ENCODE measurements at places on chromosomes 4 and X.

DNA sequence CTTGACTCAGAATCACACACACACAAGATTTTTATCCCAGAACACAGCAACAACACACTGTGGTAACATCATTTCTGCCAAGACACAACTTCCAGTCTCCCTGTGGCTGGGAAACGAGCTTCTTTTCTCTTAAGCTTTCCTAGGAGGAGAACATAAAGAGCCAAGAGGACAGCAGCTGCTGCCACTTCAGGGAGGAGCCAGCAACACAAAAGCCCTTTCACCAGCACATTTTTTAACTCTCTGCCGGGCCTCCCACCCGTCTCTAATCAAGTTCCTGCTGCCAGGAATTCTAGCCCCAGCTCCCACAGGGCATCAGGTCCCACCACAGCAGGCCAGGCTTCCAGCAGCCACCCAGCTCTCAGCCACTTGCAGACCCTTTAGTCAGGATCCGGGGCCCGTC, 22.4 kb downstream of the FAT1 start:
- no peak for DNase-seq

DNA sequence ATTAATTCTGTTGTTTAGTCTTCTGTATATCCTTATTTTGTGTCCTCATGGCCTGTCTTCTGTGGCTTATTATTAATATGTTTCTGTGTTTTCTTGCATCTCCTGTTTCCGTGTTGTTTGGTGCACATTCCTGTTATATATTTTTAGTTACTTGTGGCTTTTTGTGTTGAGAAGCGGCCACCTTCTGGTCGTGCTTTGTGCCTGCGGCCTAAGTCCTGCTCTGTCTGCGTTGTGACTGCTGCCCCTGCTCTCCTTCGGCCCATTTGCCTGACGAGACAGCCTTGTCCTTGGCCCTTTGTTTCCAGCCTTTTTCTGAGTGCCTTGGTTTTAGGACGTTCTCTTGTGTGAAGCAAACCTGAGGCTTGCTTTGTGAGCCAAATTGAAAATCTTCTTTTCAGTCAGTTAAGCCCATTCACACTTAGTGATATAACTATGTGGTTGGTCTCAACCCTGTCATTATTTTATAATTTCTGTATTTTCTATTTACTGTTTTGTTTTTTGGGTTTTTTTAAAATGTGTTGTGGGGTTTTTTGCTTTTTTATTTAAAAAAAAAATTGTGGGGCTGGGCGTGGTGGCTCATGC, 43.8 kb downstream of the TNIP2 start:
- no peak for DNase-seq

GRCh38 chr4:72951628-72952027, 117.9 kb downstream of the COX18 start:
- no peak for DNase-seq

GRCh38 chrX:6325437-6325836, 96.8 kb upstream of the NLGN4X start:
- DNase-seq = no peak

DNA sequence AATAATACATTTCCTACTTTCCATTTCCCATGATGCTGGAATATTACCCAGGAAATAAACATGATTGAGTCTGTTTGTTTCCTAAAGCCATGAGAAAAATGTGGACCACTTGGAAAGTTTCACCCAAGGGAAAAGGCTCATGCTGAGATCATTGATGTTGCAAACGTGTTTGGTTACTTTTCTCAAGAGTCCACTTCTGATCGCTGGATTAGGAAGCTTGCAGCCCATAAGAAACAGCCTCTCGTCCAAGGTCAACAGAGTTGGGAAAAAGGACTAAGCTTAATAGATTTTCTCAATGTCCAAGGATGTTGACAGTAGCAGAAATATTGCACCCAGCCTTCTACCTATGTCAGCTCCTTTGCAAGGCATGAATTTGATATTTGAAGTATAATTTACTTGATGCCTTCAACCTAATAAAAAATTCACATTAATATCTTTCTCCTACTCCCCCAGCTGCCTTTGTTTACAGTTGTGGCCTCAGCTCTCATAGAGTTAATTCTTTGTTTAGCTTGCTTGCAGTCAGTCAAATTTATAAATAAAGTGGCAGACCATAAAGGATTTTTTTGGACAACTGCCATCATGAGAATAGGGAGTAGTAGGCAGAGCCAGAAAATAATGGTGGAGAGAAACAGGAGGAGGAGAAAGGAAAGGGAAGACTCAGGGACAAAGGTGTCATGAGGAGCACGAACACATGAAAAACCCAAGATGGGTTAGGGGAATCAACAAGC, 65.6 kb upstream of the BLTP1 start:
- DNase-seq = no peak

GRCh38 chr4:148778980-148779675, 336.9 kb upstream of the NR3C2 start:
- no peak for DNase-seq

GRCh38 chr4:116343809-116344208, 741.6 kb downstream of the TRAM1L1 start:
- no peak for DNase-seq

GRCh38 chr4:162347156-162347841, 183.5 kb upstream of the FSTL5 start:
- DNase-seq = no peak

GRCh38 chr4:107348188-107349050, 312.3 kb upstream of the DKK2 start:
- DNase-seq = no peak

DNA sequence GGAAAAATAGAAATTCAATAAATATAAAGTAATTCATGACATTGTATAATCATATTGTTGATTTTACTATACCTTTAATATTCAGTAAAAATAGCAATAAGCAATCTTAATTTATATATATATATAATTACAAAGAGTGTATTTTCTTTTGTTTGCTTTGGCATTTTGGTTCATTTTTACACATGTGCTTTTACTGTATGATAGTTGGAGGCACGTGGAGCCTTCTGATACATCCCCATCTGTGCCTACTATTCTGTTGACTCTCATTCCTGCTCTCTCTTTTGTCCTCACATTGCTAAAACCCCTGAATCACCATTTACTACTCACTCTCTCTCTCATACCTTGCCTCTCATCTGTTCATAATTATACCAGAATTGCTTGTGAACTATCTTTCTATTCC, 106.4 kb upstream of the NDST4 start:
- no peak for DNase-seq

- DNase-seq = no peak
Observed at GRCh38 chr4:2295900-2296442, 34.1 kb upstream of the MXD4 start.

DNA sequence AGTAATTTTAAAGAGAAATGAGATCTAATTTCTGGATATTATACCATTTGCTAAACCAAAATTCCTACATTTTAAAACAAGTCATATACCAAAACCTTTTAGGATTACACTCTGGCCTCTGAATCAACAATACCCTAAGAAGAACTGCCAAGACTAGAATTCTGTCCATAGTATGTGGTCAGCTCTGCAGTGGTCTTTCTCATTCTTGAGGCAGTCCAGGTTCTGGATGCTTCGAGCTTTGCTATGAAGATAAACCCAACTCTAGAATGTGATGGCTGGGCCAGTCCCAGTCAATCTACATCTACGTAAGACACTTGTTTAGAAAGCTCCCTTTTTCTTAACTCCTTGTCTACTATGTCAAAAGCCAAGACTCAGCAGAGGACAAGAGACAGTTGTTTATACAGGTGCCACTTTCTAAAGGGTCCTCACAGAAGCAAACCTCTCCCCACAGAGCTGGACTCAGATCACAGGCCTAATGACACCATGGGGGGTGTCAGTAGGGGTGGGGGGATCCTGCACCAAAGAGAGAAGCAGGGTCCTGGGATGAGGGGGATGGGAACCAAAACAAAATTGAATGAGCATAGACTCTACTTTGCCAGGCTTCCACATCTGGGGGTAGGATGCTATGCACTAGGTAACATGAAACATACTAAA, 63.2 kb downstream of the SH3RF1 start:
- DNase-seq = no peak

DNA sequence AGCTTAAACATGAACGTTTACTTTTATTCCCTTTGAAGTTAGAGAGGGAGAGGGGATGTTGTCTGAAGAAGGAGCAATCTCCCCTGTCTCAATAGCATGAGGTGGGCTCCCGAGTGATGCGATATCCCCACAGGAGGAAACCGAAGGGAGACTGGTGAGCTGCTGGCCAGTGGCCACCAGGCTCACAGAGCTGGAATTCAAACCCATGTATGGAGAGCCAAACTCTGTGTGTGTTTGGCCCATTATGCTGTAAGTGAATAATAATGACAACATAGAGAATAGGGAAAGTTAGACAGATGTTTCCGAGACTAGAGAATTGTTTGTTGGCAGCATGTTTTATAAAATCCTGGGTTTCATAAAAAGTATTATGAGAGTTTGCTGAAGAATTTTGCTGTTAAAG, 66.1 kb upstream of the CLNK start:
- DNase-seq = no peak

DNA sequence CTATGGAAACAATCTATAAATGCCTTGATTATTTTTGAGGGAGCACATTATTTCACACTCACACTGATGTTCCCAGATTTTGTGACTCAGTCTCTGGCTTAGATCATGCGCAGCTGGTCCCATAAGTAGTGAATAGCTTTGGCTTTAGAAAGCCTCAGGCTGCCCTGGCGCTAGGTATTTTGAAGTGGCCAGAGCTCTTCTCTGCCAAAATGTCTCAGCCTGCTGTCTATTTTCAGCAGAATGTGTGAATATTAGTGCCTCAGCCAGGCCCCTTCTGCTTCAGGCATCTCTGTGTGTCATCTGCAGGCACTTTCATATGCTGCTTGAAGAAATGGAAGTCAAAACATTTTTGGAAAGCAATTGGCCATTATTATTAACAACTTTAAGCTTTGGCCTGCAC, 931.0 kb upstream of the INTU start:
- DNase-seq = no peak

DNA sequence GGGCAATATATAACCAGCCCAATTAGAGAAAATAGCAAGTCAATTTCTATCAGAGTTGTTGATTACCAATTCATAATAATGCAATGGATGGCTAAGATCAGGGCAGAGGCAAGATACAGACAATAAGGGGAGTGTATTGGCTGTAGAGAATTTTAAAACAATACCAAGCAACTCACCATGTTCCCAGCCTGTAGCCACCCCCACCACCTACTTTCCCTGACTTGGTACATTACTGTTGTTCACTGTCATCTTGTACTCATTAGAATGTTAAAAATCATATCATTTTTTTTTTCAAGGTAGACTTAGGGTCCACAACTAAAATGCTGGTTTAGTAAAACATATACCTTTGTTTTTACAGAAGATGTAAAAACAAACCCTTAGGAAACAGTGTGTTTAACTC, 27.7 kb downstream of the HNRNPD start:
- no peak for DNase-seq

DNA sequence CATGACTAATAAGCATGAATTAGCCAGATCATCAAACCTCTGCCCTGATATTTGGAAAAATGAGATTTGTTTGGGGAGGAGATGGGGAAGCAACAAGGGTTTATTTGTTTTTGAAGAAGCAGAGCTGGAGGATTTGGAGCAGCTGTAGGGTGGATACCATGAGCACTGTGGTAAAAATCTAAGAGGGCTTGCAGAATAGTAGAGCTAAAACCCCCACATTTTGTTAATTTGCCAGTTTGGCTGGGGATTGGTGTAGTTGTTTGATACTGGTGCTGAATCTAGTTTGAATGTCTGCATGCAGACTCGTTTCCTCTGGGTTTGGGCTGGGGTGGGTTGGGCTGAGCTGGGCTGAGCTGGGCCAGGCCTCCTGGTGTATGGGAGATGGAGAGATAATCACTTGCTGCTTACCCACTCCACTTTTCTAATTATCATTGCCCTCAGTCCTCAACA, 43.7 kb downstream of the SMAD1 start:
- no peak for DNase-seq

- DNase-seq = peak; percentile 23
Observed at GRCh38 chrX:17535229-17535628, 160.2 kb downstream of the NHS start.

DNA sequence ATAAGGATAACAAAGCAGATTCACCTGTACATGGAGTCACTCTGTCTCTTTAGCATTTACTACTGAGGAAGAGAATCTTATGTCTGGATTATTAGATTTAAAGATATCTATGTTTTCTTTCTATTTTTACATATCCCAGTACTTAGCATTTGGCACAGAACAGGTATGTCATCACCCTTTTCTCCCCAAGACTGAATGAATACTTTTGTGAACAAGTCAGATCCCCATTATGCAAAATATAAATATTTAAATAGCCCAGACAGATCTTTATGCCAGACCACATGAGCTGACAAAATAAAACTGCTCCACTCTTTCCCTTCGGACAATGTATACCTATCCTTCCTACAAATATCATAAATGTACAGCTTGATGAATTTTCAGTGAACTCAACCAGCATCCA, 94.5 kb downstream of the CASK start:
- no peak for DNase-seq

- DNase-seq = no peak
Observed at GRCh38 chrX:135315864-135316263, 6.6 kb downstream of the ETDC start.

- DNase-seq = no peak
Observed at GRCh38 chr4:178693816-178694215, 1251.6 kb upstream of the AGA start.

DNA sequence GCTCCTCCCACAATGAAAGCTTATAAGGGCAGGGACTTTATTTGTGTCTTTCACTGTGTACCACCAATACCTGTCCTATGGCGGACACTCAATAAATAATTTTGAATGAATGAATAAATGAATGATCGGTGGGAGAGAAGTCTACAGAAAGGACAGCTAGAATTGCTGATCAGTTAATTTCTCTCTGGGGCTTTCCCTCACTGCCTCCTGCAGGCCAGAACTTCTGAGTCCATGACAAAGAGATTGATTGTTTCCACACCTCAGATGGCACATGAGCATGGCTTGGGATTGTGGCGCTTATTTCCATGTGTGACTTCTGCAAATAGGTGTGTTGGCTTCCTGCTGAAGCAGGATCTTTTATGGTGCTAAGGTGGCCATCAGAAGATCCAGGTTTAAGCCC, 6.3 kb downstream of the FAM47E start:
- DNase-seq = no peak

- no peak for DNase-seq
Observed at GRCh38 chr4:113435893-113436292, 325.6 kb downstream of the CAMK2D start.

DNA sequence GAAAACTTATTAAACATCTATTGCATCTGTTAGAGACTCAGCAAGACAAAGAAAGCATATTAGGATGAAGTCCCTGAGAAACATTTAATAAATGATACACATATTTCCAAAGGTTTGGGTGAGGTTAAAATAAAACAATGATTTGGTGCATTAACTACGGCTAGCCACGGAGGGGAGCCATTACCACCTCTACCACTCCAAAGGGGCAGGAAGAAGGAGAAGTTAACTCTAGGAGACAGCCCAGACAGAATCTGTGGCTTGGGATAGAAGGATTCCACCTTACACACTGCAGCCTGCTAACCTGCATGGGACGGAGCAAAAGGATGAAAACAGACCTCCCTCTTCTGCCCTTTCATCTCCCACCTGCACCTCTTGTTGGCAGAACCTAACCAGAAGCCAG, 189.1 kb upstream of the C1QTNF7 start:
- no peak for DNase-seq

GRCh38 chr4:86967073-86967472, 32.3 kb downstream of the AFF1 start:
- DNase-seq = no peak

All from activated CD4-positive, alpha-beta T cell treated with anti-CD3 and anti-CD28 coated beads for 24 hours (primary cell).